ENCODE measurements at places on chromosomes 16 and 17.
A peak's percentile ranks its signal among the peaks of the same experiment; 100 is the strongest.

GRCh38 chr16:80954985-80955384 lies 51.7 kb downstream of the CMC2 start:
- no peak for DNase-seq

- no peak for DNase-seq
These were observed 321.9 kb upstream of the ZFHX3 start for GRCh38 chr16:73369851-73370250.

DNA sequence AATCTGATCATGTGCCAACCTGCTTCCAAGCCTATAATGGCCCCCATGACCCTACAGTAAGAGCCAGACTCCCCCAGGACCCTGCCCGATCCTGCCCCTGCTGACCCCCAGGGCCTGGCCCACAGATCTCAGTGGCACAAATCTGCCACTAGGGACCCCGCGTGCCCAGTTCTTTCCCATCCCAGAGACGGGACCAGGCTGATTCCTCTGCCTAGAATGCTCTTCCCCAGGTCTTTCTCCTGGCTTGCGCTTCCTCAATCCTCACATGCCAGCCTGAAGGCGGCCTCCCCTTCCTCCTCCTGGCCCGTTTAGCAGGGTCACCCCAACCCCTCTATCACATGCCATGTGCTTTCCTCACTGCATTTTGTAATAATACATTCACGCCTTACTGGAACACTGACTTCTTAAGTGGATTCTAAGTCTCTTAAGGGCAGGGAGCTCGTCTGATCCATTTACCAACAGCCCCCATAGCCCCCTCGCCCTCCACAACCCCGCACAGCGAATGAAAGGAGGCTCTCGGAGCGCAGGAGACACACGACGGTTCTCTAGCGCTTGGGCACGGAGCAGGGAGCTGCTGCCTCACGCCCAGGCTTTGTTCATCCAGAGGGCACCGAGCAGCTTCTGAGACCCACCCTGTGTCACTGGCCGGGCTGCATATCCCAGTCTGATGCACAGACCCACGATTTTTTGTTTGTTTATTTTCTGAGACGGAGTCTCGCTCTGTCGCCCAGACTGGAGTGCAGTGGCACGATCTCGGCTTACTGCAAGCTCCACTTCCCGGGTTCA lies 1.2 kb downstream of the TRIM65 start:
- no peak for DNase-seq

GRCh38 chr17:8079291-8080207 lies 8.0 kb downstream of the ALOX12B start:
- DNase-seq = peak; percentile 86

DNA sequence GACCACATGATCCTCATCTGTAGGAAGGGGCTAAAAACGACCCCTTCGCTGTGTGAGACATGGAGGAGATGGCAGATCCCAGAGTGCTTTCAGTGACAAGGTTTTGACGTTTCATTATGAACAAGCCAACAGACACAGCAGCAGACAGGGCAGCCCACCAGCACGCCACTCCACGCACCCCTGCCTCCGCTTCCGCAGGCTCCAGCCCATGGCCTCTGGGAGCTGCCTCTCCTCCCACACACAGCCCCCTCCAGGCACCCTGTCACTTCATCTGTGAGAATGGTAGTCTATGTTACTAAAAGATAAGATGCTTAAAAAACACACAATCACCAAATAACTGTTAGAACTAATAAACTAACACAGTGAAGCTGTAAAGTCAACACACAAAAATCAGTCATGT lies 12.3 kb upstream of the ADCY7 start:
- DNase-seq = no peak

- DNase-seq = no peak
These were observed 14.1 kb downstream of the RPA1 start for GRCh38 chr17:1843947-1844346.

DNA sequence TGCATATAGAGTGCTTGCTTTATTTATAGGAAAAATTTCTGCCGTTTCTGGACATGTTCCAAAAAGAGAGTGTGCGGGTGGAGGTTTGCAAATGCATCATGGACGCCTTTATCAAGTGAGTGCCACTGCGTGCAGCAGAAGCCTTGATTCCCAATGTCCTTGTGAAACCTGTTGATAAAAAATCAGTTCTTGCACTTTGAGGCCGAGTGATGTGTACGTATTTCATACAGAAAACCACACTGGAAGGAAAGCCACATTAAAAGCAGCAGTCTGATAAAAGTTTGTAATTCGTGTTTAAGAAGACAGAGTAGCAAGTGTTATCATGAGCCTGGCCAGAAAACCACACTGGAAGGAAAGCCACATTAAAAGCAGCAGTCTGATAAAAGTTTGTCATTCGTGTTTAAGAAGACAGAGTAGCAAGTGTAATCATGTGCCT lies 78.0 kb downstream of the KNOP1 start:
- DNase-seq = no peak

DNA sequence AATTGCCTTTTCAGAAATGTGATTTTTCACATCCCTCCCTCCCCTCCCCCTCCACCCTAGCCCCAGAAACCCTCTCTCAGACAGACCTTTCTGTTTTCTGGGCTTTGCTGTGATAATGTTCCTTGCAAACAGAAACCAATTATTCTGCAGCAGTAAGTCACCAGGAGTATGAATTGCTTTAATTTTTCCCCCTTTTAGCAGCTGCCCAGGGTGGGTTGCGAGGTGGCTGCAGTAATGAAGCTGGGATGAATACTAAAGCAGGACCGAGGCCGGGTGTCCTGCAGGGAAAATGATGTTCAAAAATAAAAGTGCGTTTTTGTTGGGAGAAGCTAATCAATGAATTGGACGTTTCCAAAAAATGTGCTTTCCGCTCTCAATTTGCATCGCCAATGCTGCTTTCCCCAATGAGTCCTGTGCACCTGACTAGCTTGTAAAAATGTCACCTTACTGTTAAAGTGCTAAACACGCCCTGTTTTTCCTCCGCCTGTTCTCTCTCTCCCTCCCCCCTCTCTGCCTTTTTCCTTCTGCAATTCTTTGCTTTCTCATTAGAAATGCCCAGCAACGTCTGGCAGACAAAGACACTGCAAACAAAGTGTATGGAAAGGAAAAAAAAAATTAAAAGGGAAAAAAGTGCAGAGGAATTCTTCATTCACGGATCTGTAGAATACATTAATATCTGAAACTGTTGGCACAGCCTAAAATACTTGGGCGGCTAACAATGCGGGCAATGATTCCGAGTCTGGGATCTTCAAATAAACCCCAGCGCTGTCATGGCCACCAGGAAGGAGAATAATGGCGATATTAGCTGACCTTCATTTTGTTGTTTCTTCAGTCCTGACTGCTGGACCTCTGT lies 244.1 kb downstream of the STX8 start:
- DNase-seq = no peak

GRCh38 chr16:50173316-50173715 lies 20.2 kb downstream of the TENT4B start:
- no peak for DNase-seq
